Peyer's patch (tissue), 4 donors: ENCODE measurements at places on chromosomes 12 and 14. TPM values are rescaled to one million over a fixed set of nuclear protein-coding genes. Genes with fewer than 3 reads are reported as not detected.
A peak's percentile ranks its signal among the peaks of the same experiment; 100 is the strongest.

DNA sequence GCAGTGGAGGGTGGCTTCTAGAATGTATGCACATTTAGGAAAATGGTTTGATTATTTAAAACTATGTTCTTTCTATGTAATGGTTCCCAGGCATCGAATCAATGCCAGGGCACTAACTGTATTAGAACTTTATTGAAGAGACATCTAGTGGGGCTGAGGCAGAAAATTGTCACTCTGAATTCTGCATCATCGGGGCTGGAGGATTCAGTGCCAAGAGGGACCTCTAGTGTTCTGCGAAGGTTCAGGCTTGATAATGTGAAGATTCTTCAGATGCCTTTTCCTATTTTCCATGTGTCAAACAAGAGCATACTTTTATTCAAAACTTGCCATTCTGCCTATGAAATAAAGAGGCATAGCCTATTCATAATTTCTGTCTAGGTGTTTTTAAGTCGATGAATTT lies 146.3 kb downstream of the CAND1 start:
- no peak overlapping the region for H3K4me3 ChIP-seq
- H3K4me1 ChIP-seq, result no peaks in the 10 kb centered on the region
- H3K27me3 ChIP-seq, result no peaks in the 10 kb centered on the region
- DNase-seq, result no peak

The ACADS gene
- total RNA-seq, result 358 TPM

- no peak for DNase-seq
- H3K36me3 ChIP-seq, result no peaks in the 10 kb centered on the region
Measured at GRCh38 chr12:124371366-124371765, 76.5 kb downstream of the RFLNA start.

The RTL1 gene
- total RNA-seq, result not detected

GRCh38 chr12:18461758-18462157 lies 200.4 kb downstream of the PIK3C2G start:
- DNase-seq, result no peak
- no peak overlapping the region for H3K4me3 ChIP-seq
- H3K36me3 ChIP-seq, result no peaks in the 10 kb centered on the region
- no peaks in the 10 kb centered on the region for H3K4me1 ChIP-seq
- H3K27ac ChIP-seq, result no peak overlapping the region
- no peaks in the 10 kb centered on the region for H3K27me3 ChIP-seq

DNA sequence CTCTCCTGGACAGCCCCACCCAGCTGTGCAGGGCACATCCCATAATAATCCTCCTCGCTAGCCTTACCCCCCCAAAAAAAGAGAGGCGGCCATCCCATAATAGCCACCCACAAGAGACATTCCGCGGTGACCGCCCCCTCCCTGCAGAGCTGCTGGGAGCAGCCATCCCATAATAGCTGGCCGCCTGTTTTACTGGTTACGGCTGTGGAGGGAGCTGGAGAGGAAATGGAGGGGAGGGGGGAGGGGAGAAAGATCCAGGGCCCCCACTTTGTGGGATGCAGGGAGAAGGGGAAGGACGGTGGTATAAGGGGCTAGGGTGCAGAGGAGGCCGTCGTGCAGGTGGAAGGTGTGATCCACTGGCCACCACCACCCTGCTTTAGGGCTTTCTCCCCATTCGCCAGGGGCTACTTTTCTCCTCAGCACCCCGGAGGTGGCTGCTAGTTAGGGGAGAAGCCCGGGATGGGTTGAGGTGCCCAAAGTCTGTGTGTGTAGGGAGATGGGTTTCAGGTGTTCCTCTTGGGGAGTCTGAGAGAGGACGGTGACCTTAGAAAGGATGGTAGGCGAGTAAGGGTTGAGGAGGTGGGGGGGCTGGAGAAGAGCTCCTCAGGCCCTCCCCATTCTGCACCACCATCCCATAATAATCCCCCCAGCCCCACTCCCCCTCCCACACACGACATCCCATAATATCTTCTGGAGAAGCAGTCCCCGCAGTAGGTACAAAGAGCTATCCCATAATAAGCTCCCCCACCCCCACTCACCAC lies 6.0 kb upstream of the CHD4 start:
- DNase-seq, result peak; percentile 72
- H3K27me3 ChIP-seq, result no peaks in the 10 kb centered on the region
- peak overlapping the region; percentile 0 for H3K4me3 ChIP-seq
- H3K36me3 ChIP-seq, result no peaks in the 10 kb centered on the region
- peak overlapping the region; percentile 86 for H3K27ac ChIP-seq

- DNase-seq, result no peak
- H3K27ac ChIP-seq, result no peak overlapping the region
- no peaks in the 10 kb centered on the region for H3K27me3 ChIP-seq
- no peaks in the 10 kb centered on the region for H3K36me3 ChIP-seq
Measured at GRCh38 chr12:25058658-25059058, 109.8 kb upstream of the BCAT1 start.

GRCh38 chr14:89681086-89682018 lies 264.3 kb upstream of the FOXN3 start:
- peak overlapping the region; percentile 3 for H3K4me3 ChIP-seq
- no peaks in the 10 kb centered on the region for H3K27me3 ChIP-seq
- H3K4me1 ChIP-seq, result peaks cover 5% of the 10 kb centered on the region
- H3K36me3 ChIP-seq, result no peaks in the 10 kb centered on the region
- DNase-seq, result peak; percentile 66
- no peak overlapping the region for H3K27ac ChIP-seq

The PTPN21 gene
- 17.9 TPM for total RNA-seq

- H3K27ac ChIP-seq, result no peak overlapping the region
- no peak overlapping the region for H3K4me3 ChIP-seq
- DNase-seq, result no peak
- no peaks in the 10 kb centered on the region for H3K4me1 ChIP-seq
Measured at GRCh38 chr12:130680451-130680990, 35.6 kb downstream of the RIMBP2 start.

GRCh38 chr12:50505675-50506530 lies 1.1 kb downstream of the DIP2B start:
- H3K36me3 ChIP-seq, result no peaks in the 10 kb centered on the region
- peak overlapping the region; percentile 95 for H3K27ac ChIP-seq
- peak; percentile 70 for DNase-seq
- H3K4me3 ChIP-seq, result peak overlapping the region; percentile 97
- H3K27me3 ChIP-seq, result no peaks in the 10 kb centered on the region

- no peaks in the 10 kb centered on the region for H3K27me3 ChIP-seq
- H3K4me1 ChIP-seq, result no peaks in the 10 kb centered on the region
- DNase-seq, result no peak
- H3K27ac ChIP-seq, result no peak overlapping the region
- no peak overlapping the region for H3K4me3 ChIP-seq
Measured at GRCh38 chr14:69012256-69012953, 33.3 kb upstream of the ACTN1 start.

GRCh38 chr12:74906224-74906623 lies 303.4 kb downstream of the KCNC2 start:
- no peaks in the 10 kb centered on the region for H3K36me3 ChIP-seq
- no peaks in the 10 kb centered on the region for H3K27me3 ChIP-seq
- no peaks in the 10 kb centered on the region for H3K4me1 ChIP-seq
